ENCODE measurements at places on chromosomes 11 and 22. TPM values are rescaled to one million over a fixed set of nuclear protein-coding genes. Genes with fewer than 3 reads are reported as not detected.

SOX6 gene
- total RNA-seq: not detected

OR51A2 gene
- not detected for total RNA-seq

SAA1 gene
- total RNA-seq: not detected

ARHGAP20 gene
- 0.11 TPM for total RNA-seq

PKNOX2 gene
- total RNA-seq: not detected

ALDH3B1 gene
- 0.98 TPM for total RNA-seq

BATF2 gene
- 0.24 TPM for total RNA-seq

KDELR3 gene
- total RNA-seq: not detected

LDHAL6A gene
- not detected for total RNA-seq

TPBGL gene
- total RNA-seq: not detected

UCP3 gene
- total RNA-seq: 5.7 TPM

GGTLC3 gene
- not detected for total RNA-seq

- no peak for DNase-seq
These were observed 176.7 kb upstream of the NCAM1 start for GRCh38 chr11:112784323-112785073.

DNA sequence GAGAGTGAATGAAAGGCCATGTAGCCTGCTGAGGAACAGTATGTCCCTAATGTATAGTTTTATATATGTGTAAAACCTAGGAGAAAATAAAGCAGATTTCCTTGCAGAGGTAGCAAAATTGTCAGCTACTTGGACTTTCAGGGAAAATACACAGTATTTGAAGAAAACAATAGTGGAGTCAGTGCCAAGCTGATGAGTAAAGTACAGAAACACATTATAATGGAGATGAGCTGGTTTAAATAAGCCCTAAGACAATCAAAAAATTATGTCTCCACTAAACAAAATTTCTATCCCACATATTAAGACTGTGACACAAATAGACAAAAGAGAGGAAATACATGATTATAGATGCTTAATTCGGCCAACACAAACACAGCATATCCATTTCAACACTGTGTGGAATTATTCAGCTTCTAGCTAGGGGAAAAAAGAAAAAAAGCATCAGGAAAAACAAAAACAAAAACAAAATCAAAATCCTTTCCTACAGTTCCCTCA lies 75.9 kb downstream of the MAML2 start:
- no peak for DNase-seq

GRCh38 chr11:132158696-132159095 lies 788.3 kb downstream of the NTM start:
- no peak for DNase-seq

DNA sequence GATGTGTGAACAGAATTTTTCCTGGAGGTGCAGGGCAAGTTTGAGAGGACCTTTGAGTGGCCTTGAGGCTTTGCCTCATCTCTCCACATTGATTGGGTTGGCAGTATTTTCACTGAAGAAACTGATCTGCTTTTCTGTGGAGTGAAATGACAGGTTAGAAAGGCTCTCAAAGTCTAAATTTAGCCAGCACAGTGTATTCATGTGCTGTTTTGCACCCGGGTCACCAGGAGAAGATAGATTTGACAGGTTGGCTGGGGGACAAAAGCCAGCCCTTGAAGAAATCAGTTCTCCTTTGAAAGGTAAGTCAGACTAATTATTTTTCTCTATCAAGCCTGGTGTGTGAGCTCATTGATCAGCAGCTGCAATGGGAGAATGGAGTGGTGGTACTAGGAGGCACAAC lies 152.9 kb downstream of the DBX1 start:
- DNase-seq: no peak

GRCh38 chr11:128961645-128962044 lies 19.0 kb upstream of the TP53AIP1 start:
- DNase-seq: no peak

- DNase-seq: no peak
These were observed 4.8 kb upstream of the CHRNA10 start for GRCh38 chr11:3675971-3676370.

DNA sequence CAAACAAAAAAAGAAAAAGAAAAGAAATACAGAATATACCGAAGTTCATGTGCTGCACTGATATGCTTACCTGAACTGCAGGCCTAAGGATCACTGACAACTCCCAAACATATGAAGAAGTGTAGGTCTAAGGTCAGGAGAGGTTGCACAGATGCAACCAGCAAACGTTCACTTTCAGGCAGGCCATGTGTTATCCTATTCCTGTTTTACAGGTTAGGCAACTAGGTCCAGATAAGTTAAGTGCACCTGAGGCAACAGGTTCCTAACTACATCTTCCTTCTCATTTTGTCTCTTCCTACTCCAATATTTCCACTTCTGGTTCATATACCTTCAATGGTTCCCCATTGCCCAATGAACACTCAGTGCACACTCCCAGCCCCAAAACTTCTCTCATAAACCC lies 15.1 kb downstream of the PI4KA start:
- DNase-seq: no peak

DNA sequence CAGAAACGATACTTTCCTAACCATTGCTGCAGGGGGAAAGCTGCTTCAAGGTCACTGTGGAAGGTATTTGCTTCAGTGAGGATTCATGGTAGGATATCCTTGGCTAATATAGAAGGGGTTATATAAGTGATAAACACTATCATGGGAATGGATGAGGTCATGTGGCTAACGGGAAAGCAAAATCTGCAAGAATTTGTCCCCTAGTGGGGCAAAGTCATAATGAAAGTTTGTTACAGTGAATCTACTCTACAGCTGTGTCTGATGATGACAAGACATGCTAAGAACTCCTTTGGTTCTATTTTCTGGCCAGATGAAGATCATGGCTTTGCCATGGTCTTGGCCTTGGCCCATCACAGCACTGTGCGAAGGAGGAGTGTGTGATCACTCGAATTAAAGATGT lies 13.8 kb downstream of the MMP20 start:
- DNase-seq: no peak

DNA sequence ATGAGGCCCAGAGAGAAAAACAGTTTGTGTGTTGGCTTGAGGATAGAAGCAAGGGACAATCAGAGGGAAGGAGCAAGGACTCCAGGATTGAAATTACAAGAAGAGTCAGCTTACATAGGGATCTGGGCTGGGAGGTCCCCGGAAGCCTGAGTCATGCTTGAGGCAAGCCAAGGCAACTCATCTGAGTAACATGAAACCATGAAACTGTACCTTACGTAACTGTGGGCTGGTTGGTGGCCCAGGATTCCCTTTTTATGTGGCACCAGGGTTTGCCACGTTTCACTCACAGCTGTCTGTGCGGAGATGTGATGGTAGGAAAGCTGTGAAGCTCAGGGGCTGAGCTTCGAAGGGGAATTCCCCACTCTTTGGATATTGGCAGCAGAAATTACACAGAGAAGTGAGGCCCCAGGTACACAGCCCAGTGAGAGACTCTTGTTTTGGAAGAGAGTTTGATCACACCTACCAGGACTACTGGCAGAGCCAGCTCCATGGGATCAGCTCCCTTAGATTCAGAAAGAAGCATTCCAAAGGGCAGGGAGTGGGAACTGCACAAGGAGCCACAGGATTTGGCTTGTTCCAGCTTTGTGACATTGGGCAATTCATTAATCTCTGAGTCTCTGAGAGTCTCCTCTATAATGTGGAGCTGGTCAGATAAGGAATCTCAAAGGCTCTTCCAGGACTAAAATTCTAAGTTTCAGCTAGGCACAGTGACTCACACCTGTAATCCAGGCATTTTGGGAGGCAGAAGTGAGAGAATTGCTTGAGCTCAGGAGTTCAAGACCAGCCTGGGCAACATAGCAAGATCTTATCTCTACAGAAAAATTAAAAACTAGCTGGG lies 7.8 kb downstream of the SLC5A1 start:
- DNase-seq: no peak

DNA sequence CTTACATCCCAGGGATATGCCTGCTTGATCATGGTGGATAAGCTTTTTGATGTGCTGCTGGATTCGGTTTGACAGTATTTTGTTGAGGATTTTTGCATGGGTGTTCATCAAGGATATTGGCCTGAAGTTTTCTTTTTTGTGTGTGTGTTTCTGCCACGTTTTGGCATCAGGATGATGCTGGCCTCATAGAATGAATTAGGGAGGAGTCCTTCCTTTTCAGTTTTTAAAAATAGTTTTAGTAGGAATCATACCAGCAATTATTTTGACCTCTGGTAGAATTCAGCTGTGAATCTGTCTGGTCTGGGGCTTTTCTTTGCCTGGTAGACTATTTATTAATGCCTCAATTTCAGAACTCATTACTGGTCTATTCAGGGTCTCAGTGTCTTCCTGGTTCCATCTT lies 362.4 kb downstream of the JRKL start:
- no peak for DNase-seq

DNA sequence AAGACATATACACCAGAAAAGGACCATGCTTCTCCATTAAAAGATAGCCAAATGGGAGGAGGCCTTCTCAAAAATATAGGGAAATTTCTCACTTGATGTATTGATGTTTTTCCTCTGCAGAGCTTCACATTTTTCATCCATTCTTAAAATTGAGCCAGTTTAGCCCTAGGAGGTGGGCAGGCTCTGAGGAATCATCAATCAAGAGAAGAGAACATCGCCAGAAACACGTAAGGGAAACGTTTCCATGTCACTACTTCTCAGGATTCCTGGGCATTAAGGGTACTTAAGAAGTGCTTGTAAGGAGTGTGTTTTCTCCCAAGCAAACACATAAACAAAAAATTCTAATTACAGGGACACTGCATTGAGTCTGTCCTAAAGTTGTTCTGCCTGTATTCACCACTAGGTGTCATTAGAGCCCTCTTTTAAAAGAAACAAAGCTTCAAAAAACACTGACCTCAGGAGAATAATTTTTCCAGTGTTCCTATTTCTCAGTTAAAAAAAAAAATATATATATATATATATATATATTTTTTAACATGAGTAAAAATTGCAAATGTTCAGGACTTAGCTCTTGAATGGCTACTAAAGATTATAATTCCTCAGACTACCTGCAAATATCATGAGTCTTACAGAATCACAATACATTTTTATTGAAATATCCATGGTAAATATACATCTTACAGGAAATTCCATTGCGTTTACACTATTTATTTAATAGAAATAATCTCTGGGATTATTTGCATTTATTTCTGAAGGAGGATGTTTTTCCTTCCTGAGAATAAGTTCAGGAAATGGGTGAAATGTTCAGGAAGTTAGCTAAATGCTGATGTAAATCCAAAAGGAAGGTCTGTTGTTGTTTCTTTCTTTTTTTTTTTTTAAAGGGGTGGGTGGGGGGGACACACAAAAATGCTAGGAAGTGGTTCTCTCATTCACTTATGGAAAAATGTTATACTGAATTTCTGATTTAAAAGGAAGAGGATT lies 16.0 kb downstream of the FZD4 start:
- no peak for DNase-seq

GRCh38 chr11:78981153-78981552 lies 406.5 kb upstream of the NARS2 start:
- DNase-seq: no peak

- no peak for DNase-seq
These were observed 2.4 kb downstream of the ALX4 start for GRCh38 chr11:44307340-44308099.

DNA sequence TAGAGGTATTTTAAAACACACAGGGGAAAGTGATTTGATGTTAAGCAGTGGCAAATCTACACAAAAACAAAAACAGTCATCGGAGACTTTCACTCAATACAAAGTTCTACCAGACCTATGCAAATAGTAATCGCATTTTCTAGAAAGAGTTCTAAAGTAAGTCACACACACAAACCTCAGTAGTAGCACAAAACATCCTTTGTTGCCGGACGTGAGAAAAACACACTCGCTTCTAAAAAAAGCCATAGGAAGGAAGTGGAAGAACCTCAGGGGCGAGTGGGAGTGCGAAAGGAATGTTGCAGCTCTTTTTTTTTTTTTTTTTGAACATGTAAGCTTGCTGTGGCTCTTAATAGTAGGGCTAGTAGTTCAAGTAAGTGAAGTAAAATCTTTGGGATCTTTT lies 88.9 kb downstream of the MAML2 start:
- no peak for DNase-seq

DNA sequence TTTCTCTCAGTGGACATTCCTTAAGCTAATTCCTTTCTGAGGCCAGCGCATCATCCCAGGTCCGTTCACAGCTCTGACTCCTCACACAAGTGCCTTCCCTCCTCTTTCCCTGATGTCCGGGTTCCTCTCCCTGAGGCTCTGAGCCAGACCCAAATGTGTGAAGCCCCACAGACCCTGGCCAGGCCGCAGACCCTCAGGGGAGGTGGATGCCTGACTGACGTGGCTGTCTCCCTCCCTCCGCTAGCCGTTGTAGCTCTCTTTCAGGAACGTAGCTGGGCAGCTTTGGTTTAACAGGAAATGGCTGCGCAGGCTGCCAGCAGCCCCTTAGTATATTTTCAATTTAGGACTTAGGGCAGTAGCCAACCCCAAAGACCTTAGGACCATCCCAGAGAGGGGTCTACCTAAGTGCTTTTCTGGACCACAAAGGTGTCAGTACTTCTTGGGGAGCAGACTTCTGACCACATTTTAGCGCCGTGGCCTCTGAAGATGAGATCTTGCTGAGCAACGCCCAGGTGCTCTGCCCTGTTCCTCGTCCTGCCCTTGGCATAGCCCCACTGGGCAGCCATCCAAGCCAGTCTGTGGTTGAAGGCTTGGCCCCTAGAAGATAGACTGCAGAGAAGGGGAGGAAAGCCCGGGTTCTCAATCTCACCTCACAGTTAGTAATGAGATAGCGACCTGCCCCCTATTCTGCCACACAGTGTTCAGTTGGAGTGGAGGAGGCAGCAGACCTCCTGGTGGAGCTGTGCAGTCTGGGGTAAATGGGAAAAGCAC lies 27.0 kb downstream of the MYBPC3 start:
- no peak for DNase-seq

DNA sequence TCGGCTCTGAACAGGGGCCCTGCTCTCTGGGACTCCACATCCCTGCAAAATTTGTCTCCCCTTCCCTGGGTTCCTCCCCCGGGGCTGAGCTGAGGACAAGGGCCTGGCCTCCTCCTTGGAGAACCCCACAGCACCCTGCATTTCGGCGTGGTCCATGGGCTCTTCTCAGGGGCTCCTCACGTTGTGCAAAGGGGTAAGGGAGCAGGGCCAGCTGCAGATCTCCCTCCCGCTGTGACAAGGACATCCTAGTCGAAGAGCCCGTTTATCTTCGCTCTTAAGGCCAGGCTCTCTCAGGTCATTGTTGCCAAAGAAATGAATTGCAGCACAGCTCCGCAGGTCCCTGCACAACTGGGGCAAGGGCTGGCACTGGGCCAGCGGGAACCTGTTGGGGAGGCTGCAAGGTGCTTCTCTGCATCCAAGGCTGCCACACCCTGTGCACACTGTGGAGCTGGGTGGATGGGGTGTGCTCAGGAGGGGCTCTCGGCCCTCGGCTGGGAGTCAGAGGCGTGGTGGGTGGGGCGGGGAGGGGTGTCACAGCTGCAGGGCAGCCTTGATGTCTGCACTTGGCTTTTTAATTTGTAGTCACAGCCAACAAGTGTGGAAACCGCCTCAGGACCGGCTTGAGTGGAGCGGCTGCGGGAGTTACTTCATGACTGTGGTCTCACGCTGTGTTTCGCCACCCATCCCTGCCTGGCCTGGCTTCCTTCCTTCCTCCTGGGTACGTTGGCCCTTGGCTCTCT lies 26.6 kb upstream of the SEPTIN5 start:
- DNase-seq: no peak

GRCh38 chr11:130580372-130580771 lies 131.9 kb downstream of the ADAMTS15 start:
- no peak for DNase-seq

GRCh38 chr11:17873586-17873985 lies 139.0 kb downstream of the KCNC1 start:
- DNase-seq: no peak

GRCh38 chr11:17719938-17720795 lies 796 bp downstream of the MYOD1 start:
- DNase-seq: no peak
